ENCODE measurements at places on chromosomes 1 and 21.

DNA sequence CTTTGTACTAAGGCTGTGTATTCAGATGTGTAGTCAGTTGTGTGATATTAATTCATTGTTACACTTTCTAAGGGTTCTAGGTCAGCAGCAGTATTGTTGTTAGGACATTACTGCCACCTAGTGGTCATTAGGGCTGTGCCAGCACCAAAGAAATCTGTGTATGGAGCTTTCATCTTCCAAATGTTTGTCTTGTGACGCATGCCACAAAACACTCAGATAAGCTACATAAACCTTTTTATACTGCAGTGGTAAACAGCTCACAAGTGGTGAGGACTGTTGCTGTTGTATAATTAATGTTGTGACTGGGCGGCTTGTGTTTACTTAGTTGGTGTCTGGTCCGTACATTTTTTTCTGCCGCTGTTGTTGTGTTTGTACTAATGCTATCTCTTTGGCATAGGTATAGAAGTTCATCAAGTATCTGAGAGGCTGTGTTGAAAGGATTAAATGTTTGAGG is 51.7 kb downstream of the S1PR1 start:
- peak; percentile 75 for DNase-seq

- DNase-seq: no peak
These were observed 11.3 kb upstream of the TNFRSF25 start for GRCh38 chr1:6477039-6477820.

DNA sequence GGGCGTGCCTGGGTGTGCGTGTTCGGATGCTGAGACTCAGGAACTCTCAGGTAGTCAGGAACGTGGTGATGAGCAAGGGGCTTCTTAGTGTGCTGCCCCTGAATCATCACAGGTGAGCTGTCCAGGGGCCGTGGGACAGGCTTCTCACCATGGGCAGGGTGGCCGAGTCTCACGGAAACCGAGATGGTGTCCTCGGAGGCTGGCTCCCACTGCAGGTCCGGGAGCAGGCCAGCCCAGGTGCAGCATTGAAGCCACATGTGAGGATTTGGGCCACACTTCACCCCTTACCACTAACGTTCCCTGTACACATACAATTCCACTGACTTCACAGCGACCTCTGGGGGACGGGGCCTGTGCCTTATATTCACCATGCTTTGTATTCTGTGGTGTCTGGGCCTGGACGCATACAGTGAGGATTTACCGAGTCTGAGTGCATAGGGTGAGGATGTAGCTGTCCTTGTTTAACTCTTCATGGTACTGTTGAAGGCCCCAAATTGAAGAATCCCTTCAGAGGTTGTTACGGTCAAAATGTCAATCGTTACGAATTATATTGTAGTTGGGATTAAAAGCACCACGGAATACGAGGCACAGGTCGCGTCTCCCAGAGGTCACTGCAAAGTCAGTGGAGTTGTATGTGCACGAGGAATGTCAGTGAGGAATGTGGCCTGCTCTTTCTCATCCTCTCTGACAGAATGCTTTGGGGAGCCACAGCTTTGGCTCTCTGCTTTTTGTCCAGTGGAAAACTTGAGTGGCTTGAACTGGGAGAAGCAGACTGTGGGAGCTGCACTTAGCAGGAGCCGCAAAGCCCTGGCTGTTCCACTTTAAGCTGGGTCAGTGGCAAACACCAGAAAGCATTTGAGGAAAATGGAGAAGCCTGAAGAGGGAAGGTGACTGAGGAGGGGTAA is 95.3 kb downstream of the MTR start:
- no peak for DNase-seq

DNA sequence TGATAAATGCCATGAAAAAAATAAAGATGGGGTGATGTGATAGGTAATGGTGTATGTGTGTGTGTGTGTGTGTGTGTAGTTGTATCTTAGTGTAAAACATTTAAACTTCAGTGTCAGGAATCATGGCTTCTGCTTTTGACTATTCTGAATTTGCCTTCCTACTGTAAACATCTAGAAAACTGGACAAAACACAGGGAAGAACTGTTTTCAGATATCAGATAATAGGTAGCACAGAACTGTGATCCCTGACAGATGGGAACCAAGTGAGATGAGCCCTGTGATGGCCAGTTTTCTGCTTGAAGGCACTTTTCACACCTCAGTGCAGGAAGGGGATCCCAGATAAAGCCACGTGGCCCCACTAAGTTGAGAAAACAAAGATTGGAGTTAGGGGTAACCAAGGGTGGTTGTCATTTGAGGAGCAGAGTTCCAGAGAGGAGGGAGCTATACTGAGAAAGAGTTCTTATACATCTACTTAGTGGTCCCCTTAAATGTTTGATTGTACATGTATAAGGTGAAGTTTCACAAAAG is 17.3 kb downstream of the DYRK1A start:
- DNase-seq: no peak

DNA sequence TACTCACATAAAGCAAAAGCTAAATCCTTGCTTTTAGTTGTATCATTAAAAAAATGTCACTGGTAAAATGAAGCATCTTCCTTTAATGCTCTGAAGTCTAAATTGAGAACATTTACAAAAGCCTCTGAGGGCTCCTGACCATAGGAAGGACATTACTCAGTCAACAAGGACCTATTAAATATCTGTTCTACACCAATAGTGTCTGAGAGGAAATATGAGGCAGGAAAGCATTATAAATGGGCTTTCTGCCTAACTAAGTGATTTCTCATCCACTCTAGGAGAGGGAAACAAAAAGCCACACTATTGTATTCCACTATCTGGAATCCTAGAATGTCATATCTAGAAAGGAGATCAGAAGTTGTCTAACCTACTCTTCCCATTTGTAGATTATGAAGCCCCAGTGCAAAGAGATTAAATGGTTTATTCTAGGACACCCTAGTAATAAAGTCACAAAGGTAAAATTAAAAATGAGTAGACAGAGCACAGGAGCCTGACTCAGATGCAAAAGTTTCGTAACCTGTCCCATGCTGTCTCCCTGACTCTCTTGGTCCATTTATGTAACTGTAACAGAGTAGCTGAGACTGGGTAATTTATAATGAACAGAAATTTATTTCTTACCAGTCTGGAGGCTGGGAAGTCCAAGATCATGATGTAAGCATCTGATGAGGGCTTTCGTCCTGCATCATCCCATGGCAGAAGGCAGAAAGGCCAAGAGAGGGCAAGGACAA is 17.6 kb downstream of the RGS1 start:
- no peak for DNase-seq

- DNase-seq: no peak
These were observed 238.2 kb downstream of the PTPRU start for GRCh38 chr1:29474274-29475244.

DNA sequence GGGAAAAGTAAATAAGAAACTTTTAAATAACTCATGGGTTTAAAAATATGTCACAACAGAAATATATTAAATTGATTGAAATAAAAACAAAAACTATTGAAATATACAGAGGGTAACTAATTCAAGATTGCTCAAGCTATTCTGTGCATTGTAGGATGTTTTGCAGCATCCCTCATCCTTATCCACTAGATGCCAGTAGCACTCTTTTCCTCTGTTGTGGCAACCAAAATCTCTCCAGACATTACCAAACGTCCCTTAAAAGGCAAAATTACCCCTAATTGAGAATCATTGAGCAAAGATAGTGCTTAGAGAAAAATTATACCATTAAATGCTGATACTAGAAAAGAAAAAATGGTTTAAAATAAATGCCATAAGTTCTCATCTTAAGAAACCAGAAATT is 682.6 kb downstream of the RWDD3 start:
- DNase-seq: no peak

DNA sequence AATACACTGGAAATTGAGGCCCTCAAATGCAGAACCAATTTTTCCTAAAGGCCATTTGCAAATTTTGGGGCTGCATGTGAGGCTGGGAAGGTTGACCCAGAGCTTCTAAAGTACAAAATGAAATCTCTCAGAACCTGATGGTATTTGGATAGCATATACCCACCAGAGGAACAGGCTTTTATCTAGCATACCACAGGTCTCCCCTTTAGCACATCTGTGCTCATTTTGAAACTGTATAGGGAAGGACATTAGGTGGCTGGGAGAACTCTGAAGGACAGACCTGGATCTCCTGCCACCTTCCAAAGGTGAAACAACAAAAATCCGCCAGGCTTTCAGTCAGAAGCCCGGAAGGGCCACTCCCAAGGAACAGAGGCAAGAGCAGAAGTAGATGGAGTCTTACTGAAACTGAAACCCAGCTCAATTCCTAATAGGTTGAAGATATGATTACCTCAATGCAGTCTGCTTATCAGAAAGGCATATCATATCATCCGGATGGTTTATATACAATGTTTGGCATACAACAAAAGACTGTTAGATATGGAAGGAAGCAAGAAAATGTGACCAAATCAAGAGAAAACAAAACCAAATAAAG is 11.6 kb downstream of the CD55 start:
- no peak for DNase-seq

DNA sequence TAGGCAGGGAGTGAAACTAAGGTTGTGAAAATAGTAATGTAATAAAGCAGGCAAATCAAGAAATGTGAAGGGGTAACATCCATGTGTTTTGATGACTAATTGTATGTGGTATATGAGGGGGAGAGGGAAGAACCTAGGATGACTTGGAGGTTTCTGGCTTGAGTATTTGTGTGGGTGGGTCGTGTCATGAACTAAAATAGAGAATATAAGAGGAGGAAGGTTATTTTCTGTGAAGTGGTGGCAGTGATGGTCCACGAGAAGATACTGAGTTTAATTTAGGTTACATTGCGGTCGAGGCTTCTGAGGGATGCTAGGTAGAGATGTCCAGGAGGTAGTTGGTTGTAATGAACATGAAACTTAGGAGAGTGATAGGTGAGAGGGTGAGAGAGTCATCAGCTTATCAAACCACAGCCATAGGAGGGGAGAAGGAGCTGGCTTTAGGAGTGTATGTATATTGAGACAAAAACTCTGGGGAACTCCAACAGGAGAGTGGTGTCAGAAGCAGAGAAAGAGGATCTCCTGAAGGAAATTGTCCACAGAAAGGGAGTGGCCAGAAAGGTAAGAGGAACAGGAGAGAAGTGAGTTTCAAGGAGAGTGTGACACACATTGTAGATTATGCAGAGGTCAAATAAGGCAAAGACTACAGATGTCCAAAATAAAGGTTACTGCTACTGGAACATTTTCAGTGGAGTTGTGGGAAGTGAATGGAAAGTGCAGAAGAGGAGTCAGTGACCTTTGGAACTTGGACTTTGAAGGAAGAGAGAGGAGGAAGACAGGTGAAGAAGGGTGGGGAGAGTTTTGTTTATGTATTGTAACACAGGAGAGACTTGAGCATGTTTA is 89.0 kb upstream of the MACF1 start:
- no peak for DNase-seq

DNA sequence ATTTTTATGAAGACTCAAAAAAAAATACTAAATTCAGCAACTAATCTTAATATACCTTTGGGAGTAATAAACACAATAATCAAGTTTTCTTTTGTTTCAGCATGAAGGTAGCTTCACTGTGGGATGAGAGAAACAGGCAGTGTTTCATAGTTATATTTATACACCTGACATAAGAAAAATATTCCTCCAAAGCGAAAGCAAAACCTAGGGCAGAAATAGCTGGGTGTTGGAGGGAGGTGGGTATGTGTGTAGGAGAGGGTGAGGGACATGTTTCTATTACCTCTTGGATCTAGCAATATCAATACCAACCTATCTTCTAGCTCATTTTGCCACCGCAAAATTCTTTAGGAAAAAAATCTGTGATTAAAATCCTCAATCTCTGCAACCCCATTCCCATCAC is 24.9 kb upstream of the MAN1A2 start:
- no peak for DNase-seq

DNA sequence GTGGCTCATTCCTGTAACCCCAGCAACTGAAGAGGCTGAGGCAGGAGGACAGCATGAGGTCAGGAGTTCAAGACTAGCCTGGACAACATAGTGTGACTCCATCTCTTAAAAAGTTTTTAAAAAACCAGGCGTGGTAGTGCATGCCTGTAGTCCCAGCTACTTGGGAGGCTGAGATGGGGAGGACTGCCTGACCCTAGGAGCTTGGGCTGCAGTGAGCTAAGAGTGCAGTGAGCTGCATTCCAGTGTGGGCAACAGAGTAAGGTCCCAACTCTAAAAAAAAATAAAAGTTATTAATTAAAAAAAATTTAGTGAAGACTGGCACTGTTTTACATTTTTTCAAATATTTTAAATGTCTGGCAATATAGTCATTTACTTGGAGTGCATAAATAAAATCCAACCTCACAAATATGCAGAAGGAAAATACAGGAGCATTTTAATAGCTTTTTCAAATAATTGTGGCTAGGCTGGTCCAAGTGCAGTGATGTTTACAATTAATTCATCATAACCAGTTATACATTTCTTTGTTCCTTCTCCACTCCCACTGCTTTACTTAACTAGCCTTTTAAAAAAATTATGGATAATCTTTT is 10.8 kb downstream of the ZBTB8OS start:
- DNase-seq: no peak

DNA sequence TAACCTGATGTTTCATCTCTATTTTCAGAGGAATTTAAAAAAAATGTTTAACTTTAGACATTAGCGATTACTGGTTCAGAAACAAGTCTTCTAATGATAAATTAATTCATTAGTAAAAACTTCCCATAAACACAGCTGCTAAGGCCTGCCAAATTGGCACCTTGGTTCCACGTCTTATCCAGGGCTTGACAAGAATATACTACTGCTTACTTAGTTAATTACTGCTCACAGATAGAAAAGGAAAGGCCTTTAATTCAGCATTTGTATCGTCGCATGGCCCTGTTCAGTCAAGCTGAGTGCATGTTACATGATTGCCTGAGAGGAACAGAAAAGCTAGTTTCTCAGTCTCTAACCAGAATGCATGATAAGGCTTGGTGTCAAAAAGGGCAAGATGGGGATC is 84.6 kb downstream of the ADGRL2 start:
- DNase-seq: no peak

DNA sequence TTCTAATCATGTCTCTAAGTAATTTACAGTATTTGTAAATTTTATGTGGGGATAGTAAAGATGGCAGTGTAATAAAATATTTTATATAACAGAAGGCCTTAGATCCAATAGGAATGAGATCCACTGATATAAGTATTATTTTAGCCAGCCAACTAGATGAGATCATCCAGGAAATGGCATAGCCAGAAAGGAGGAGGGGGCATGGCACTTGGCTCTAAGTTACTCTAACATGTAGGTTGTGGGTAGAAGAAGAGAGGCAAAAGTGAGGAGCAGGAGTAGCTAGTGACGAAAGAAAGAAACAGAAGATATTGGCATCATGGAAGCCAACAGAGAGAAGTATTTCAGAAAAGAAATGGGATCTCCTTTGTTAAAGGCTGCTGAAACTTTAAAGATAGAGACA is 426.1 kb downstream of the PTPRC start:
- DNase-seq: no peak

DNA sequence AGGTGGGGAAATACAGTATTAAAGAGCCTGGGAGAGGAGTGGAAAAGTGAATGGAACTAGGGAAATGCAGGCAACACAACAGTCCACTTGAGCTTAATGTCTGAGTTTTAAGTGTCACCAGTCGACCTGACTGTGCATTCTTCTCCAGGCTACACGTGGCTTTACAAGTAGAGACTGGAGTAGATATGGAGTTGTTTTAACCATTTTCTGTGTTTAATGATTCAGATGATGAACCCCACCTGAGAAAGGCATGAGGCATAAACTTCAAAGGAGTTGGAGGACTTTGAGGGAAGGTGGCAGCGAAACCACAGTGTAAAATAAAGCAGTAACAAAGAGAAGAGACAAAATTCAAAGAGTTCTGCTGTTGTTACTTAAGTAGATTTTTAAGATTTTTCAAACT is 12.6 kb downstream of the FUBP1 start:
- no peak for DNase-seq

Data from T1000 (cell line).